ENCODE measurements at places on chromosomes 12 and 14.
A peak's percentile ranks its signal among the peaks of the same experiment; 100 is the strongest.

DNA sequence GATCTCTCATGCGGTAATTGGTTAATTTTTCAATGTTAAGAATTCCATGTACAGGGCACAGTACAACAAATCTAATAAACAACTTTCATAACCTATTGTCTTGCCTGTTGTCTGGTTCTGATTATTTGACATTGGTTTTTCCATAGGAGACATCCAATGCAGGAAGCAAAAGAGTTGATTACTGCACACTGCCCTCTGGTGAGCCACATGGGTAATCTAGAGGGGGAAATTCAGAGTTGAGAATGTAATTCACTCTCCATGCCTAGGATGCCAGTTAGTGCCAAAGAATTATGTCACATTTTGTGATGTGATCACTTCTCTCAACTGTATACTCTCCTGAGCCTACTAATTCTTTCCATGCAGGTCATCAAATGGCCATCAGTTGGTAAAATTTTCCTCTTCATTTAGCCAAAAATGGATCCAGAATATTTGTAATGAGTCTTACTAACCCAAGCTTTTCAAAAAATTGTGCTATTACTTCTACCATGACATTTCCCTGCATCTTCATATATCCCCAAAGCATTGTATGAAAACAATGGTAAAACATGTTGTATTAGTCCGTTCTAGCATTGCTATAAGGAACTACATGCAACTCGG, 17.7 kb upstream of the CCDC91 start:
- peak; percentile 33 for DNase-seq

GRCh38 chr14:71521238-71522135, 410.7 kb upstream of the RGS6 start:
- peak; percentile 80 for DNase-seq

GRCh38 chr12:68020699-68021098, 31.5 kb downstream of the IFNG-AS1 start:
- DNase-seq: no peak

DNA sequence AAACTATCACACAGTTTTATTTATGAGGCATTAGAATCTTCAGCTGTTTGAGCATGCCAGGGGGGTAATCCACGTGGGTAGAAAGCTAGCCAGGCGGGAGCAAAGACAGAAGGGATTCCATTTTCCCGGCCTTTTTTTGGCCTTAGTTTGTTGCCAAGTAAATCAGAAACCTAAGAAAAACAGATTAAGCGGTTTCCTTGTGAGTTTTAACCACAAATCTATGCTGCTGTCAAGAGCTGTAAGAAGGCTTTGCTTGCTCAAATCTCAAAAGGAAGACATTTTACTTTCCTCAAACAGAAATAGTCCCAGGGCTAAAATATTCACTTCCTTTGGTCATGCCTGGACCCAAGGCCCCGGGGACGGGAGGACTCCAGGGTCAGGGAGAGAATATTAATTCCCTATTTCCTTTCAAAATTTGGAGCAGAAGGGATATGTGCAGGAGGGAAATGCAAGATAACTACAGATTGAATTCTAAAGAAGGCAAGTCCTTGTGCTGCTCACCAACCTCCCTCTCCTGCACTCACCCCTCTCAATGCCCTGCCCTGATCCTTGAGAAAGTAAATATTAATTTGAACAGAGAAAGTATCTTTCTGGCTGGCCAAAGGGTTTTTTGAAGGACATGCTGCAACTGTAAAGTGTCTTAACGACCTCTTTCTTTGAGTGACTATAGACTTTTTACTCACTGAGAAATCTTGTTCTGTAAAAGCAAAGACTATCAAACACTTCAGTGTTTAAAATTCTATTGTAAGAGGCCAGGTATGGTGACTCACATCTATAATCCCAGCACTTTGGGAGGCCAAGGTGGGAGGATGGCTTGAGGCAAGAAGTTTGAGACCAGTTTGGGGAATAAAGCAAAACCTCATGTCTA, 75.7 kb downstream of the HSD17B6 start:
- no peak for DNase-seq

DNA sequence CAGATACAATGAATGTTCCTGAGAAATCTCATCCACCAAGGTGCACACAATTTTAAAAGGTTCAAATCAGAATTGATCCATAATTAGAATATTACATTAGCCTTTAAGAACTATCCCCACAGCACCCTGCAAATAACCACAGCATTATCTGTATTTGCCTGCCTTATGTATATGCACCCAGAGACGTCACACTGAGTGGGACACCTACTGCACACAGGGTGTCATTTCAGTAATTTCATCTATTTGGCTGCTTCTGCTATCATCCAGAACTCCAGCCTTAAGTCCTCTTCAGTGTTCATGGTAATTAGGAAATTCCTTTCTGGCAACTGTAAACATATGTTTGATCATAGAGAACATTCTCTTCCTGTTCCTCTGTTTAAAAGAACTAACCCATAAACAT, 298.4 kb downstream of the SYT1 start:
- peak; percentile 23 for DNase-seq

DNA sequence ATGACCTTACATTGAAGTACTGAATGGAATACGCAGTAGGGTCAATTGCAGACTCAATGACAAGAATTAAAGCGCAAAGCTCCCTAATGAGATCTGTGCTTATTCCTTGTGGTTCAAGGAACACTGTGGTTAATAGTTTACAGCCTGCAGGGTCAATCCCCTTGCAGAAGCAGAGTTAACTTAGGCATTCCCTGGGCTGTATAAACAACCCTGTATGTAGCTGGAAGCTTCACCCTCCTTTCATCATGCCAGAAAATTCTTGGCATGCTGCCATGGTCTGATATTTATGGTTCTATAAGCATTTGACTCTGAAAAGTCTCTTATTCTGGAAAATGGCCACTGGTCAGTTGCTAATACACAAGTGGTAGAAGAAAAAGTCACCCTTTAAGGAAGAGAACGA, 227.7 kb downstream of the NOVA1 start:
- DNase-seq: peak; percentile 14

DNA sequence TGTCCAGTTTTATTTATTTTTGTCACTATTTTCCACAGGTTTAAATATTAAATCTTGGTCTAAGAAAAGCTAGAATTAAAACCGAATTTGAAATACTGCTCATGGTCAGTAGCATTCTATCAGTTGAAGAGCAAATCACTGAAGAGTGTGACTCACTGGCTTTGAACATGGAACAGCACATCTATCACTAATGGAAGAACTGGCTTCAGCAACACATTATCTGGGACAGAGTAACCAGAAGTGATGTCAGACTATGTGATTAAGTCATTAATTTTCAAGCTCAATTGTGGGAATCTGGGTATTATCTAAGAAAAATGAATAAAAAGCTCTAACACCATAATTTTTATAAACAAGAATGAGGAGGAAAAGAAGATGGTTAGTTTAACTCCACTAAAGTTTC, 527.5 kb downstream of the TMTC2 start:
- DNase-seq: no peak

GRCh38 chr12:25084816-25085215, 110.1 kb downstream of the DNAI7 start:
- DNase-seq: peak; percentile 3

All from NCI-H69 (cell line).